Endodermal cell (in vitro differentiated cells): ENCODE measurements at places on chromosomes 4 and X.

DNA sequence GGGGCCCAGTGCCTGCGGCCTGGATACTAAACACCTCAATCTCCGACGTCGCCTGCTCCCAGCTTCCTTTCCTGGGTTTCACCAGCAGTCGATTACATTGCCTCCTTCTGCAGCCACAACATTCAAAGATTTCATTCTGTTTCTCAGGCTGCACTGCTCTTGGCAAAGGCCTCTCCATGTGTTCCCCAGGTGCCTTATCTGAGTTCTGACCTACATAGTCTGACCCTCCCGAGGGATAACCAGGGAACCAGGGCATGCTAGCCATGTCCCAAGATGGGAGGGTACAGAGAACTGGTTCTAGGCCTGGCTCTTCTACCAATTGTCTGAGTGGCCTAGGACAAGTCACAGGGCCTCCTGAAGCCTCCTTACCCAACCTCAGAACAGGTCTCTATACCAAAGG, 62.2 kb upstream of the ACSL1 start:
- no peak for DNase-seq

GRCh38 chr4:55980725-55981124, 32.0 kb downstream of the CEP135 start:
- no peak for DNase-seq

DNA sequence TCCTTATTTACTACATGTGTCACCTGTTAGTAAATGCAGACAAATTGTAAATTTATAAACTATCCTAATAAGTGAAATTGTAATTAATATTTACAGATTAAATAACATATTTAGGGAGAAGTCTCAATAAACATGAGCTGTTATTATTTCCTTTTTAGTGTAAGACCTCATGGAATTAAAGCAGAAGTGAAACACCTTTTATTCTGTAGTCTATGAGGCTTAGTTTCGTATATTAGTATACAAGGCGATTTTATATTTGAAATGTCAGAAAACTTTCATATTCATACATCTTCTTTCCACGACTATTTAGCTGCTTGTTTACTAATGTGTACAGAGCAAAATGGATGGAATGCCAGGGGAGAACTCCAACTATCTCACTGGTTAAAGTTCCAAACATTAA, 414.4 kb downstream of the ARHGAP24 start:
- no peak for DNase-seq

GRCh38 chr4:39525822-39526690, 1.2 kb downstream of the UGDH start:
- DNase-seq = no peak

- DNase-seq = no peak
Observed at GRCh38 chr4:176193126-176193525, 2.3 kb downstream of the SPATA4 start.

DNA sequence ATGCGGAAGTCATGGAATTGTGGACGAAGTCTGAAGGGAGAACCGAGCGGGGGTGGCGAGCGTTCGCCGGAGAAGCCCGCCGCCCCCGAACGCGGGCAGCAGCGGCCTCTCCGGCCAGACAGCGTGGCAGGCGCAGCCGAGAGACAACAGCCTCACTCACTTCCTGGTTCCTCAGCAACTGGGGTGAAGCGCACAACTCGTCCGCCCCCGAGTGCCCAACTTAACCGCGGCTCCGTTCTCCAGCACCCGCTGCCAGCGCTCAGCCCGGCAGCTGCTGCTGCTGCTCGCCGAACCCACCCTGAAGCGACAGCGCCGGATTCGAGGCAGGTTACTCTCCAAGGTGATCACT, 68.0 kb downstream of the NOCT start:
- DNase-seq = peak; percentile 86

DNA sequence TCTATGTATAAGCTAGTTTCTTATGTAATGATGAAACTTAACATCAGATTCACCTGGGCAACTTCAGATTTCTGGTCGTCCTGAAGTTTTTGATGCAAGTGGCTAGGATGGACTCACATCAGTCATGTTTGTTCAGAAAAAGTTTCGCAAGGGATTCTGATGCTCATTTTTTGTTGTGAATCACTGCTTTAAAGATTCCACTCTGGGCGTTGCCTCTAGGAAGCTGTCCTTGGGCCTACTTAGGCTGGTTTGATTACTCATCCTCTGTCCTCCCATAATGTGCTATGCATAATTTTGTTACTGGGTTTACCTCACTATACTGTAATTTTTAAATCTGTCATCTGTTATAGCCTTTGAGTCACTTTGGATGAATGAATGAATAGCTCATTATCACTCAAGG, 30.8 kb downstream of the HERC3 start:
- DNase-seq = no peak

DNA sequence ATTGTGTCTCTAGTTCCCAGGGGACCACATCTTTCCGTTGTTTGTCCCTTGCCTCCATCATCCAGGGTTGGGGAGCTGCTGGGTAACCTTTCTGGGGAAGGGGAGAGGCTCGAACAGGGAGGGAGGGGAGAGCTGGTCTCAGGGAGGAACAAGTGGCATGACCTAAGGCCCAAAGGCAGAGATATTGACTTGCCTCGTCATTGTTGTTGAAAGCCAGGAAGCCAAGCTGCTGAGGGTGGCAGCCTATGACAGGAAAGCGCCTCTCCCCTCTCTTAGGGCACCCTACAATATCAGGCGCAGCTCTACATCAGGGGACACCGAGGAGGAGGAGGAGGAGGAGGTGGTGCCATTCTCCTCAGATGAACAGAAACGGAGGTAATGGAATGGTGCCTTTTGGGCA, 20.8 kb downstream of the ZNF185 start:
- DNase-seq = no peak

- DNase-seq = no peak
Observed at GRCh38 chr4:99430106-99430505, 5.0 kb downstream of the ADH7 start.

DNA sequence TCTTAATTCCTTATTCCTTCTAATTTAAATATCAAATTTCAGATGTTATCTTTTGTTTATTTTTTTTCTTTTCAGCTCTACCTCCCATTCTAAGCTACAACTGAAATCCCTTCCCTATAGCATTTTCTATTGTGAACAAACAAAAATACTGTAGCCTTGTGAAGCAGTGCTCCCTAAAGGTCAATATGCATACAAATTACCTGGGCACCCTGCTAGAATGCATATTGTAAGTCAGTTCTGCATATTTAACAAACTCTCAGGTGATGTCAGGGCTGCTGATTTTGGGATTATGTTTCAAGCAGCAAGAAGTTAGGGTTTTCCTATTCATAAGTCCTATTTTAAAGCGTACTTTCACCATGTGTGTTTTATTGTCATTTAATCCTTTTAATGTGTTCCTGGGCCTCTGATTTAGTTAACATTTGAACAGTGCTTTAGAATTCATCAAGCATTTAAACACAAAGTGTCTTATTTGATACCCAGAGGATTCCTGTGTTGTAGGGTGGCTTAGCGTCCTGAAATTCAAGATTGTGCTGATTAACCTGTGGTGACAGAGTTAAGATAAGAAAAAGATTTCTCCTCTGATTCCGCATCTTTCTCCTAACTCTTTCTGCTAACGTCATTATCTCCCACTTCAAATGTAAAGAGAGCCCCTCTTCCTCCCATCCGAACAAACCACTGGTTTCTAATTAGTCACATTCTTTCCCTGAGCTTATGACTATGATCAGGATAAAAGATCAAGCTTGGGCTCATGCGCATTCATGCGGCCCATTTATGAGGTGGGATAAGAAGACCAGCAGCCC, 221.3 kb downstream of the ANK2 start:
- no peak for DNase-seq

DNA sequence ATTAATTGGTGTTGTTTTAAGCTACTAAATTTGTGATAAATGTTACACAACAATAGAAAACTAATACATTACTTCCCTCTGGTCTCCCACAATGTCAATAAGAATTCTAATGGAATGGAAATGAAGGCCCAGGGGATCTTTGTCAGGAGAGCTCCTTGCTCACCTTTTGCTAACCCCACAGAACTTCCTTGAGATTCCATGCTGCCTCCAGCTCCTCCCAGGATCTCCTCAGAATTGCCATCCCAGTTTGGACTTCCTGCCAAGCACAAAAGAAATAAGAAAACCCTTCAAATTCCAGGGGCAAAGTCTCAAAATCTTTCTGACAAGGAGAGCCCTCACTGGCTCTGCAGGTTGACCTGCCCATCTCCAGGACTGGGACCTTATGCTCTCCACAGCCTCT, 43.2 kb downstream of the ITIH6 start:
- no peak for DNase-seq

- DNase-seq = no peak
Observed at GRCh38 chr4:16785793-16786527, 112.5 kb downstream of the LDB2 start.

- peak; percentile 86 for DNase-seq
Observed at GRCh38 chr4:186946682-186947294, 223.1 kb upstream of the FAT1 start.

- DNase-seq = peak; percentile 49
Observed at GRCh38 chrX:11663875-11664210, 1.9 kb downstream of the ARHGAP6 start.

DNA sequence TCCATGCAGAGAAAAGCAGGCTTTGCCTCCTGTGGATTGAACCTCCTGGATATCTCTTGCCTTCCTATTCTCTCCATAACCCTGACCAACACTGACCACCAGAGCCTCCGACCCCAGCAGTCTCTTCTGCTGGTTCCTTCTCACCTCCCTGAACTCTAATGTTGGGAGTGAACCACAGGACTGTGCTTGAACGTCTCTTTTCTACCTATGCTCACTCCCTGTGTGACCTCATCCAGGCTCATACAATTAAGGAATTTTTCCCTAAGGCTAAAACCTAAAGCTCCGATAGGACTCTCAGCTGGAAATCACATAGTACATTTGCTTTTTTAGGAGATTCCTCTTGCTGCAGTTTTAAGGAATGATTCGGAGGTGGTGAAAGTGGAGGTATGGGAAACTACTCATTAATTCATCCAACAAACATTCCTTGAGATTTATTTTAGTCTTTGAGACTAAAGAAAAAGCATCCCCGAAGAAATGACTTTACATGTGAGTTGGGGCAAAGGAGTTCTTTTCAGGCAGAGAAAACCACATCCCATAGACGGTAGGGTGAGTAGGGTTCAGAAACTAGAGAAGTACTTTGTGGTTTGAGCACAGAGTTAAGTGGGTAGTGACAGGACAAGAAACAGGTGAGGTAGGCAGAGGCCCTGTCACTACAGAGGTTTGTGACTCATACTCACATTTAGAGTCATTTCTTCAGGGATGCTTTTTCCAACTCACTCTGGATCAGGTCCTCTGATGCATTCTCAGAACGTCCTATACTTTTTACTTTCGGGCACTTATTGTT, 30.8 kb downstream of the NDNF start:
- no peak for DNase-seq

DNA sequence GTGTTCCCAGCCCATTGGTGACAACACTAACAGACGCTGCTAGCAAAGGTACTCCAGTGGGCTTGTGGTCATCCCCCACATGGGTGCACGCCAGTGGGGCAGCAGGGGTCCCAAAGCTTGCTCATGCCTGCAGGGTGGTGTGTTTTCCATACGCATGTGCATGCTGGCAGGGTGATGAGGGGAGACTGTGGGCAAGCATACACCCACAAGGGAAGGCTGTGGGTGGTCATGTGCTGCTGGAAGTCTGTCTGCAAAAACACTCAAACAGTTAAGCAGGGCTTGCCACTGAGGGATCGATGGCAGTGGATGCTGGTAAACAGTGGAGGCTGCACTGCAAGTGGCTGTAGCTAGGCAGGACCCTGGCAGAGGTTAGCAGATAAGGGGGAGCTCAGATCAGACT, 79.9 kb downstream of the FAAH2 start:
- DNase-seq = no peak

DNA sequence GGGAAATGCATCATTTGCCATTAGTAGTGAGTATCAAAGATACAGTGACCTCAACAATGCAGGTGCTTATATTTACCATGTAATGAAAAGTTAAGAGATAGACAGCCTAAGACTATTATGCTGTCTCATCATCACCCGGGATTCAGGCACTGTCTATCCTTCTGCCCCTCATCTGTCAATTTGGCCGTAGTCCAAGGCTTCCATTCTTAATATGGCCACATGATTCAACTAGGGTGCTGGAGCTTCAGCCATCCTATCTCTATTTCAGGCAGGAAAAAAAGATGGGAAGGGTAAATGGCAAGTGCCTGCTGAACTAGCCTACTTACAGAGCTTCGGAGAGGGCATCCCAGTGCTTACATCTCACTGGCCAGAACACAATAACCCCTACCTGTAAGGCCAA, 196.7 kb upstream of the LNX1 start:
- DNase-seq = no peak
